ENCODE measurements at places on chromosomes 7 and 10.

- DNase-seq: no peak
Measured at GRCh38 chr7:5423306-5423975, at the start of gene TNRC18. TNRC18 (minus strand) TSS chr7:5423834; CDS start chr7:5421246, 2,588 bp downstream.

GRCh38 chr7:6718124-6718523, 11.4 kb upstream of the ZNF12 start:
- DNase-seq: no peak

GRCh38 chr7:36707898-36708297, 16.4 kb downstream of the AOAH start:
- DNase-seq: no peak

DNA sequence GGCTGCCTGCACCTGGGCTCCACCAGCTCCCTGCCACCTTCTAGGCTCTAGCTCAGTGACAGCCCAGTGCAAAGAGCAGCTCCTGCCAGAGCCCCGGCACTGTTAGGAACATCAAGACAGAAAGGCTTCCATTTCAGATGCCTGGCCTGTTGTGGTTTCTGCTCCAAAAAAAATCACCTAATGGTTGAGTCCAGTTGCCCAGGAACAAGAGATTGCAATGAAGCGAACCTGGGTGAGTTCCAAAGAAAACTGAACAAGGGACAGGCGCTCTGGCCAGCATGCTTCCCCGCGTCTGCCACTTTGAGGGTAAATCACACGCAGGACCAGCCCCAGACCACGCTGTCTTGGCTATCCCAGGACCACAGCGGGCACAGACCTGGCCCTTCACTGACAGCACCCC, 47.0 kb upstream of the RASGEF1A start:
- DNase-seq: no peak

DNA sequence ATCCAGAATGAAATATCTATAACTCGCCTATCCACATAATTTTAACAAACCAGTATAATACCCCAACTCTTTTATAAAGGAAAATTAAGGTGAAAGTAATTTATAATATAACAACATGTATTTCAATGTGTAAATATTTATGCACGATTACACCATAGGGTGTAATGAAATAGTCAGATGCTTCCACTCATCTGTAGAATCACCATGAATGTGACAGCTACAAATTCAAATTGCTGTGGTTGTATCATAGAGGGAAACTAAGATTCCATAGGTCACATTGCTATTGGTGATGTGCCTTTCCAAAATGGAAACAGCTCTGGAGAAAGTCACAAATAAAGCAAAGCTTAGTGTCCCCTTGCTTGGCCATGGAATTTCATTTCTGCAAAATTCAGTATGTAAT, 95.7 kb downstream of the CPED1 start:
- DNase-seq: no peak

DNA sequence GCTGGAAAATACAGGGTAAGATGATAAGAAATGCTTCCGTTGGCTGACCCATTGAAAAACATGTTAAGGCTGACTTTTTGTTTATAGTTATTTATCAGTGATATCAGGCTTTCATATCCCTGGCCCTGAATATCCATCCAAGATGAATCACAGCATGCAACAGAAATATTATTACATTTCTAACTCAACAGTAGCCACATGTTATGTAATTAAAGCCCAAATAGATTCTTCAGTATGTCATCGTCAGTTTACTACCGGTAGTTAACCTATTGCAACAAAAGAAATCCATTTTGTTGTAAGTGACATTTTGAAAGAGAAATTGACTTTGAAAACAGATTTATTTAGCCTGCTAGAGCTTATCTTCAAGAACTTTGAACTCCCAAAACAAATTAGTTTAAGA, 354.1 kb upstream of the CELF2 start:
- no peak for DNase-seq

GRCh38 chr10:91007655-91008054, 86.8 kb upstream of the ANKRD1 start:
- DNase-seq: no peak

DNA sequence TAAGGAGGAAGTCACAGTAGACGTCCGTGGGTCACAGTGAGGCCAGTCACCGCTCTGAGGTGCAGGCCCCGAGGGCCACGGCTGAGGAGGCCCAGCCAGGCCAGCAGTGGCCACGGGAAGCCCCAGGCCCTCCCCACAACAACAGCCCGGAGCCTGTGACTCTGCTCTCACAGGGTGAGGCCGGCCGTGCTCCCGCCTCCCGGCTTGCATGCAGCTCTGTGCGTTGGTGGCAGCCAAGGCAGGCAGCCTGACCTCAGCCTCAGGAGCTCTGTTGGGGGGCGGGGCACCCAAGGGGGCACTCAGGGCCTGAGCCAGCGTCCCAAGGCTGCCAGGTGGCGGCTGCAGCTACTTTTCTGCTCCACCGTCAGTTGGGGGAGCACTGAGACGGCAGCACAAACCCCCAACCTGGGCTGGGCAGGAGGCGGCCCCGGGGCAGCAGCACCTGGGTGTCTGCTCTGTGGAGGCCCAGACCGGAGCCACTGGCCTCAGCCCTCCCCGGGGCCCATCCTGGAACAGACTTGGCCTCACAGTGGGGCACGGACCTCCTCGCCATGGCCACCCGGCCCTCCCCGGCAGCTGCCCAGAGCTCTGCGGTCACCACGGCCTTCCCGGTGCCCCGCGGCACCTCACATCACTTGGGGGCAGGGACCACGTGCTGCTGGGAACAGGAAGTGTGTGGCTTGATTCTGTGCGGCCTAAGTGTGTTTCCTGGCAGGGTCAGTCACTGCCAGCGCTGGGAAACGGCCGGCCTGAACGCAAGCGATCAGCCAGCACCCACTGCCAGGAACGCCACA, 13.3 kb downstream of the CYP2W1 start:
- DNase-seq: no peak

DNA sequence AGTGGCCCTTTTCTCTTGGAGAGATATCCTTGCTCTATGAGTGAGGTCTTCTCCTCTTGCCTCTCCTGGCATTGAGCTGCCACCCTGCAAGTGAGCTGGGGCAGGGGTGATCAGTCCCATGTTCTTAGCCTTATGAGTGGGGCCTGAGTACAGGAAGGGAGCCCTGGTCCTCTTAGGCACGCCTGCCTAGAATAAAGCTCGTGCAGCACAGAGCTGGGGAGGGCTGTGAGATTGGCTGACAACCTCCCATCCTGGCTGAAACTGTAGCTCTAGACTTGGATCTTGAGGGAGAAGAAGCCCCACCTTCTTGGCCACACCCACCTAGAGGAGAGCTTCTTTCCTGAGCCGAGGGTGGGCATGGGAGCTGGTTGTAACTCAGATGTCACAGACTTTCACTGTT, 305.0 kb upstream of the ZNF32 start:
- DNase-seq: no peak

- DNase-seq: no peak
Measured at GRCh38 chr10:11181978-11182377, 164.3 kb downstream of the CELF2 start.

DNA sequence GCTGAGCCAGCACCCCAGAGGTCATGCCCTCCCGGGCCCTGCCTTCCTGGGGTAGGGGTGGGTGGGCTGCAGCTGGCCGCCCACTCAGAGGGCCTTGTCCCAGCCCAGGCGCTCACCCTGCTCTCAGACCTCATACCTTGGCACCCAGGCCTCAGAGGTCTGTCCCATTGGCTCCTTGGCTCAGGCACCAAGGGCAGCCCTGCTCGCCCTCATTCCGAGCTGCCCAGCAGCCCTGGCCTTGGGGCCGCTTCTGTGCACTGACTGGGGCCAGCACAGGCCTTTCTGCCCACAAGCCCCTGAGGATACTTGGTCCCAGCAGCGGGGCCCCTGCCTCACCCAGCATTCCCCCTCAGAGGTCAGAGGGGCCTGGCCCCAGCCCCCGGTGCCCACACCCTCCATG, 34.3 kb downstream of the YKT6 start:
- DNase-seq: no peak

DNA sequence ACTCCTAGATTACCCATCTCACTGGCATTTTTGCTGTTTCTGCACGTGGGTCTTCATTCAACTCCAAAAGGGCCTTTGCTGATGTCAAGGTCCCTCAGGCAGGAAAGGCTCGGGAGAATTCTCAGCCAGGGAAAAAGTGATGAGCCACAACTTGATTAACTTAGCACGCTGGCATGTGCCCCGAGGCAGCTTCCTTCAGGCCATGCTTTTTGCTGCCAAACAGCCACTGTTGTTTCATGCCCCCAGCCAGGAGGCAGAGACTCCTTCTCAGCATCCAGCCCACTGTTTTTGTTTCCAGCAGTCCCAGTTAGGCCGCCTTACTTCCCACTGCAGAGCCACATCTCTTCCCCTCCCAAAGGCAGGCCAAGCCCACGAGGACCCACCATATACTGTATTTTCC, 266.5 kb upstream of the YAE1 start:
- peak; percentile 22 for DNase-seq

DNA sequence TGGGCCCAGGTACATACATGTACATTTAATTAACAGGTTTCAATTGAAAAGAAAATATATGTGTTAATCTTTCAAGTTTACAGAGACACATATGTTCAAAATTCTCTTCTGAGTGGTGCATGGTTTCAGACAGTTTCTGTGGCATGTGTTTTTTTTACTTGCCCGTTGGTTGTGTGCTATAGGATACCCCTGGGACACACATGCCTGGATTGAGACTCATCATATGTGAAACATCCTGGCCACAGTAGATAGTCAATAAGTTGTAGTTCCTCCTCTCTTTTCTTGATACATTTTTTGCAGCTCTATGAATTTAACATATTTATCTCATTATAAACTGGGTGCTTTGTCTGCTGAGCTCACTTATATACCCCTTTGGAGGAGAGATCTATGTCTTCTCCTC, 207.8 kb upstream of the CTBP2 start:
- peak; percentile 77 for DNase-seq

- no peak for DNase-seq
Measured at GRCh38 chr10:58747687-58748086, 235.0 kb downstream of the BICC1 start.

DNA sequence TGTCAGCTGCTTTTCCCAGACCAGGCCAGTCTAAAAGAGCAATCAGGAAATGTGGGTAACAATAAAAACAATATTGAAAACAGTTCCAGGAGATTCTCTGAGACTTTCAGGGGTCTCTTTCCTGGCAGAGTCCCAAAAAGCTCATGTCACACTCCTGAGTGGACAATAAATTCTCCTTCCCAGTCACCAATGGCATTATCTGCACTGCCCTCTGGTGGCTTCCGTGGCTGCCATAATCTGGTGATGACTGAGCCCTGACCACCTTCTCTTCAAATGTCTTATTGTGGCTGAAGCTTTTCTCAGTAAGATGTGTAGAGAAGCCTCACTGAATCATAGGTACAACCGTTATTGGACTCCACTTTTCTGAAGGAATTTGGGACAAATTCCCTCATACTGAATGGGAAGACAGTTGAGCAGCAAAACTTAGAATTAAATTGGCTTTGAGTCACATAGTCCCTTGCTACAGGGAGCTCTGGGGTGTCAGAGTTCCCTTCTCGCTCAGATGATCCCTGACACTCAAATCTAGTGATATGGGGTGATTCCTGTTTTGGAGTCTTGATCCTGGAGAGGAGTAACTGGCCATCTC, 24.4 kb upstream of the ASAH2 start:
- peak; percentile 23 for DNase-seq

DNA sequence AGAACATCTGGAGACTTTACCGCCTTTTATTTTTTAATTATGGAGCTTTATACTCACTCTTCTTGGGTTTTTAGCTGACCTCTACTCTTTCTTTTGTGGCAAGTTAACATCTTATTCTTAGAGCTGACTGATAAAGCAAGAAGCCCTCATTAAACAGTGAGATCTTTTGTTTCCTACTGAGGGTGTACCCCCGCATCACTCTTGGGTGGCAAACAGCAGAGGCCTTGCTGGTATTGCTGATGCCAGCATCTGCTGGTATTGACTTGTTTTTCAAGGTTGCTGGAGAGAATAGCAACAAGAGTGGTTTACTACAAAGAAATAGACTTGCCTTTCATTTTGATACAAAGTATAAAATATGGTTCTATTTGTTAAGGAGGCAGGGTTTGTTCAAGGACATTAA, 154.7 kb downstream of the ARID5B start:
- DNase-seq: no peak

- DNase-seq: no peak
Measured at GRCh38 chr7:102918845-102919244, 6.0 kb downstream of the LRRC17 start.

DNA sequence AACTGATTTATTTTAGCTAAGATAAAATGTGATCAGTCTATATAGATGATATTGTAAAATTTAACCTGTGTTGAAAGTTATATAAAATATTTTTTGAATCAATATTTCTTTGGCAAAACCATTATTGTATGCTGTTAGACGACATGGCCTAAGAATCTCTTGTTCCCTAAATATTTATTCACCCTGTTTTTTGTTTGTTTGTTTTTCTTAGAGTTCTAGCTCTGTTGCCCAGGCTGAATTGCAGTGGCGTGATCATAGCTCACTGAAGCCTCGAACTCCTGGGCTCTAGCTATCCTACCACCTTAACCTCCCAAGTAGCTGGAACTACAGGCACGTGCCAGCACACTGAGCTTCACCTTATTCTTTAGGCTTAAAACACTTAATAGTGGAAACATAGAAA, 410.7 kb downstream of the ARL4A start:
- no peak for DNase-seq

DNA sequence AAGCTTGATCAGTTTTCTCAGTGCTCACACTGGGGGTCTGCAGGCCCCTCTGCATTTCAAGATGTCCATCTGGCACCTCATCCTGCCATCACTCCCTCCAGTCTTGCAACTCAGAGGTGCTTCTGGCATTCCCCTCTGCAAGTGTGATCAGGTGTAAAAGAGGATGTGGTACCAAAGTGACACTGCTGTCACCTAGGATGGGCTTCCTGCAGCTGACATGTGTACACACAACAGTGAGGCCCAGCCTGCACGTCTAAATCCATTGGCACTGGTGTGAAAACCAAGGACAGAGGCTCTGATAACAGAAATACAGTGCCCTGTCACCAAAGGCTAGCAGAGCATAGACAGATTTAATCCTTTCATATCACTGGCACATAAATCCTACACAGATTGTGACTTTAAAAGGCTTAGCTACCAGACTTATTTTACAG, 162.5 kb upstream of the CELF2 start:
- no peak for DNase-seq

GRCh38 chr10:124745673-124746072, 1.5 kb upstream of the FAM53B start:
- DNase-seq: peak; percentile 49

DNA sequence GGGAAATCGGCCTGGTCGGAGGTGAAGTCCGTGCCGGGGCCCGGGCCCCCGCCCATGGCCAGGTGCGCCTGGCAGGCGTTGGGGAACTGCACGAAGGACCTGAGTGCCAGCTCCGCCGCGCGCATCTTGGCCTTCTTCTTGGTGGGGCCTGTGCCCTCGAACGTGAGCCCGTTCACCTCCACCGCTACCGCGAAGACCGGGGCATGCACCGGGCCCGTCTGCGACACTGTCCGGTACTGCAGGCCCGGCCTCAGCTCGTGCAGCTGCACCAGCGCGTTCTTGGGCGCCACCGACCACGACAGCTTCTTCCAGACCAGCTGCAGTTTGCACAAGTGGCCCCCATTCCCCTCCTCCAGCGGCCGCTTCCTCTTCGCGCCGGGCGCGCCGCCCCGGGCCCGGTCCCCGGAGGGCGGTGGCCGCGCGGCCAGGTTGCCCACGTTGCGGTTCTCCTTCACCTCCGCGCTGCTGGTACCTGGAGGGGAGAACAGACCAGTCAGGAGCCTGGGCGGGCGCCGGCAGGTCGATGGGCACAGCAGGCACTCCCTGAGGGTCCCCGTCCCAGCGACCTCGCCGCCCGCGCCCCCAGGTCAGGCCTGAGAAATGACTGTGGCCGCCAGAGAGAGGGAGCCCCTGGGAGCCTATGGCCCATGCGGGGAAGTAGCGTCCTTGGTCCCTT, 307.4 kb downstream of the WDR37 start:
- DNase-seq: no peak

Measured in fibroblast of skin of back (primary cell).